ENCODE measurements at places on chromosomes 3 and 15.

- DNase-seq: no peak
Measured at GRCh38 chr3:52182196-52182595, 15.8 kb upstream of the ALAS1 start.

DNA sequence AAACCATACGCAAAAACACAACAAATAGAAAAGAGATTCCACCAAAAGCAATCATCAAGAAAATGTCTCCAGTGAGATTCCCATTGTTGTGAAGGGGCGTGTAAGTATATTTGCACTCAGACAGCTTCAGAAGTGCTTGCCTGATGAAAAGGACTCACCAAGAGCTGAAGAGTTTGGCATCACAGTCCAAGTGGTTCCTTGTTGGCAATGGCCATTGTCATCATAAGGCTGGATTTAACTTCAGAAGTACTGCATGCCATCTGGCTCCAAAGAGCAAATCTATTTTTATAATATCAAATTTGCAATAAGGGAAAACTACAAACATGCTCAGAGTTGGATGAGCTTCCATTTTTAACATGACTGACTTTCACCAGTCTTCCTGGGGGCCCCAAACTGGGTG is 505.3 kb upstream of the NR2F2 start:
- DNase-seq: no peak

DNA sequence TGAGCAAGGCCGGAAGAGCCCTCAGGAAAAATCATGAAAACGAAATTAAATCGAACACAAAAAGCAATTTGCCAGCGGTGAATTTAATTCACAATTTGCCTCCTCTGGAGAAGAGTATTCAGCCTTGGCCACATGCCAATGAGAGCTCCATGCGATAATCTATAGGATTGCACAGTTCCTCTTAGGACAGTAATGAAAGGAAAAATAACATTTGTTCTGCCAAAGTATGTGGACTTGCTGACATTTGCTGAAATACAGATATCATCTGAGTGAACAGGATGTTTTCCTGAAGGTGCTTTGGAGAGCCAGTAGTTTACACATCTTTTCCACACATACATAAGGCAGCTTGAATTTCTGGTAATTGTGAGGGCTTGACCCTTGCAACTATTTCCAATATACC is 188.6 kb upstream of the PDZRN3 start:
- DNase-seq: no peak

- no peak for DNase-seq
Measured at GRCh38 chr15:45181491-45182285, 6.1 kb downstream of the SHF start.

DNA sequence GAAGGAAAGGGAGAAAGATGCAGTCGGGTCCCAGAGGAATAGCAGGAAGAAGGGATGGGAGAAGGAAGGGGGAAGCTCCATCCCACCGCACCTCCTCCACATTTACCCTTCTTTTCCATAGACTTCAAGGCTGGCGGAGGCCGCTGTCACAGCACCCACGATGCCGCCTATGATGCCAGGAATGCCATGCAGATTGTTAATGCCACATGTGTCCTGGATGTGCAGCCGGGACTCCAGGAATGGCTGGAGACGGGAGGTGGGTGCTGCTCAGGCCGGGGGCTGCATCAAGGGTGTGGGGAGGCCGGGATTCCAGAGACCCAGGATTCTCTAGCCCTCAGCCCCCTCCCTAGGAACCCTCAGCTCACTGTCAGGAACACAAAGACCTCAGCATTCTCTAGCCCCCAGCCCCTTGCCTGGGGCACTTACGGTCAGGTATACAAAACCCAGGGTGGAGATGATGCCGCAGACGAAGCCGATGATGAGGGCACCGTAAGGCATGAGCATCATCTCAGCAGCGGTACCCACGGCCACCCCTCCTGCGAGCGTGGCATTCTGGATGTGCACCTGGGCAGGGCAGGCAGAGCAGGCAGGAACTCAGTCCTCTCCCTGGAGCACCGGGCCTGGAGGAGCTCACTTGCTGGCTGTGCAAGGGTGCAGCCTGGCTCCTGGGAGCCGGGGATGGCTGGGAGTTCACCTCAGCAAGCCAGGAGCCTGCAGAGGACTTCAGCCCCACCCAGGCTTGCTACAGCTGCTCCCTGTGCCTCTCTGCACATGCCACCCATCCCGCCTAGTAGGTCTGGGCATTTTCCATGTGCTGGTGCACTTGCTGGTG is 18.8 kb downstream of the RHCG start:
- no peak for DNase-seq

DNA sequence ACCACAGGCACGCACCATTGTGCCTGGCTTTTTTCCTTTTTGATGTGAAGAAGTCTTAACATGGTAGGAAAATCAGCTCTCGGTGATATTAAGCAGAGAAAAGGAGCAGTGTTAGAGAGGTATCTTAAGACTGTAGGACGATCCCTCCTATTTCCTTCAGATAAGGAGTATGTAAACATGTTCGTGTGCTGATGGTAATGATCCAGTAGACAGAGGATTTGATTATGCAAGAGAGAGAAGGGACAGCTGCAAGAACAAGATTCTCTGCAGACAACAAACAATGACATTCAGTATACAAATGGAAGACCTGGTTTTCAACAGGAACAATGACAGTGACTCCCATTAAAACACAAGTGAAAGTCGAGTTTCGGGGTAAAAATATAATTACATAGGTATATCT is 95.1 kb upstream of the MELTF start:
- no peak for DNase-seq

DNA sequence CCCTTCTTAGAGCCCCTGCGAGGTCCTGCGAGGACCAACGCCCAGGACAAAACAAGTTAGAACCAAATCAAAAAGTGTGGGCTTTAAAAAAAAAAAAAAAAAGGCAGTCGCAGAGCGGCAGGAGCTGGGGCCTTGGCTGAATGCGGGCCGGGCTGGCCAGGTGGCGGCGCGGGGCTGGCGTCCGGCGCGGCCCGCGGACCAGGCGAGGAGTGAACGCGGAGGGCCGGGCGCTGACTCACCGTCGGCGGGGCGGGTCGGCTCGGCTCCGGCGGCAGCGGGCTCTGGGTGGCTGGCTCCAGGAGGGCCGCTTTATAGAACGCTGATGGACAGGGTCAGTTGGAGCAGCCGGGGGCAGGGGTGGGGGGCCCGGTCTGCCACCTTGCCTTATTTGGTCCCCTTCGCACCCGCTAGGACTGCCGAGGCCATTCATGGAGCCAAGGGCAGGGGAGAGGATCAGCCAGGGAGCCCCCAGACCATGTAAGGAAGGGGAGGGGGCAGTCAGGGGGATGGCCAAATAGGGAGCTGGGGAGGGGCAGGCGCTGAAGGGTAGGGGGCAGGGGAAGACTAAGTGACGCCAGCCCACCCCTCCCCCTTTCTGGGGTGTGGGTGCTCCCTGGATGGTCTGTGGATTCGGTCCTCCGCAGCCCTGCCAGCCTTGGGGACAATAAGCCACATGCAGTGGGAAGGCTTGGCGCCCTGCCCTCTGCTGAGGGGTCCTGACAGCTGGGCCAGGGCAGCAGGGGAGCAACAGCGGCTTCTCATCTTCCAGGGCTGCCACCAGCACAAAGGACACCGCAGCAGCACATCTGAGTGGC is at the start of gene ACTC1:
Gene ACTC1, minus strand, starts transcription at position 283 of the 815 bp plus-strand sequence. CDS start 741 bp downstream, outside the sequence.
- DNase-seq: no peak

- DNase-seq: no peak
Measured at GRCh38 chr15:65086680-65087111, 10.2 kb downstream of the KBTBD13 start.

GRCh38 chr15:62475591-62475990 is 310.5 kb upstream of the C2CD4B start:
- DNase-seq: no peak

GRCh38 chr3:63364495-63364894 is 86.4 kb downstream of the SYNPR start:
- DNase-seq: no peak

GRCh38 chr3:67534594-67534993 is 119.8 kb downstream of the SUCLG2 start:
- no peak for DNase-seq

DNA sequence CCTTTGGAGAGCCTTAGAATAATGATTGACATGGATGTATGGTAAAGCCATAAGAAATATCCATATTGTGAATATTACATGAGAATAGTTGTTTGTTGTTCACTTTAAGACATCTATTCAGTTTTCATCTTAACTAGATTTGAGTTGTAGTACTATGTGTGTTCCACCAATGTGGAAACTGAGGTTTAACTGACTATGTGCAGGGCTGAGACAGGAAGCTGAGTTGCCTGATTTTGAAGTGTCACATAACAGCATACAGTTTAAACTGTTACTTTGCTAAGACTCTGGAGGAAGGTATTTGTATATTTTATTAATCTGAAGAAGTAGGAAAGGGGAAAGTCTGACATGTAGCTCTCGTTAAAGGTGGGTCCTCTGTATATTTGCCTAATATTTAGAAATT is 2.1 kb downstream of the ECT2 start:
- DNase-seq: no peak

DNA sequence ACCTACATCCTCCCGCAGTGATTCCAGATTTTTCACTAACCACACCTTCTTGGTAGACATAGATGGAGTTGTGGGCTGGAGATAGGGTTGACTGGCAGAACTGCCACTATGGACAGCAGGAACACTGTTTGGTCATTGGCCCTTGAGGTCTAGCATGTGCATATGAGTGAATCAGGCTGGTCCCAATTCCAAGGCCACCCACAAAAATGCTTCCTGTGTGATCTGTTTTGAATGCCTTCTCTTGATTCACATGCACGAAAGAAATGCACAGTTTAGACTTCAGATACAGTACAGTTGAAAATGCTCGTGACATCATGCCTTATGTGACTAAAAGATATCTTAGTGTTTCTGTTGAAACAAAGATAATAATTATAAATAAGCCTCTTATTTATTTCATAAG is 285.8 kb upstream of the SEMA6D start:
- no peak for DNase-seq

- DNase-seq: no peak
Measured at GRCh38 chr15:33278816-33279612, 31.8 kb upstream of the RYR3 start.
